ENCODE measurements at places on chromosomes 12 and 14. TPM values are rescaled to one million over a fixed set of nuclear protein-coding genes. Genes with fewer than 3 reads are reported as not detected.

The TAPBPL gene
- 2.5 TPM for total RNA-seq

The OTOGL gene
- total RNA-seq, result not detected

The SIX4 gene
- 14.9 TPM for total RNA-seq

The FIGNL2 gene
- not detected for total RNA-seq

The ACVRL1 gene
- total RNA-seq, result 0.35 TPM

The TBX3 gene
- total RNA-seq, result 3.7 TPM
